ENCODE measurements at places on chromosomes 7 and 10.
A peak's percentile ranks its signal among the peaks of the same experiment; 100 is the strongest.

- no peak for DNase-seq
Measured at GRCh38 chr7:93920496-93921182, 896 bp upstream of the GNG11 start.

GRCh38 chr10:117609095-117609795 lies 66.7 kb downstream of the EMX2 start:
- DNase-seq, result no peak

- DNase-seq, result peak; percentile 3
Measured at GRCh38 chr10:80458263-80458625, 4.1 kb downstream of the TSPAN14 start.

GRCh38 chr10:99058762-99059161 lies 176.9 kb downstream of the HPSE2 start:
- DNase-seq, result no peak

- no peak for DNase-seq
Measured at GRCh38 chr10:52526251-52526823, 212.3 kb downstream of the DKK1 start.

GRCh38 chr10:36332926-36333325 lies 690.8 kb upstream of the FZD8 start:
- DNase-seq, result no peak

GRCh38 chr10:3425261-3425660 lies 252.7 kb upstream of the PITRM1 start:
- no peak for DNase-seq

DNA sequence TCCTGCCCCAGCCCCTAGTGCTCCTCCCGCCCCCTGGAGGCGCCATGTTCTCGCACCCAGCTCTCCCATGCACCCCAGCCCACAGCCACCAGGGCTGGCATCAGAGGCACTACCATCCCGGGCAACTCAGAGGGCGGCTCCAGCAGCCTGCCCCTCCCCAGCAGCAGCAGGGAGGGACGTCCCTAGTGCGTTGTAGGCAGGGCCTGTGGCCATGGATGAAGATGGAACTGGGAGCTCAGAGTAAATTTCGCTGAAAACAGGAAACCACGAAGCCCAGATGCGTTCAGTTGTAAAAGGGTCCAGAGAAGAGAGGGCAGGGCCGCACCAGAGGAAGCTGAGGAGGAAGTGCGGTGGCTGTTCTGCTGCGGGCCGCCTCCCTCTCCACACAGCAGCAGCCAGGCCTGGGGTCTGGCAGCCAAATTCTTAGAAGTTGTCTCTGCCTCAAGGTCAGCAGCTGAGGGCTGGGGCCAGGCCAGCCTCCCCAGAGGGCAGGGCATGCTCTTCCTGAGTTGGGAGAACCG lies 24.6 kb downstream of the VSIR start:
- peak; percentile 60 for DNase-seq

DNA sequence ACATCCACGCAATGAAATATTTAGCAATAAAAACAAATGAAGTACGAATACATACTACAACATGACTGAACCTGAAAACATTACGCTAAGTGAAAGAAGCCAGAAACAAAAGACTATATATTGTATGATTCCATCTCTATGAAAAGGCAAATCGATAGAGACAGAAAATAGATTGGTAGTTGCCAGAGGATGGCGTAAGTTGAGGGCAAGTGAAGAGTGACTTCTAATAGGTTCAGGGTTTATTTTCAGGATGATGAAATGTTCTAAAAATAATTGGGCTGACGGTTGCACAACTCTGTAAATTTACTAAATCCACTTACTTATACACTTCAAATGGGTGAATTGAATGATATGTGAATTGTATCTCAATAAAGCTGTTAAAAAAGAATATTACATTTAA lies 39.5 kb upstream of the TECTB start:
- no peak for DNase-seq

DNA sequence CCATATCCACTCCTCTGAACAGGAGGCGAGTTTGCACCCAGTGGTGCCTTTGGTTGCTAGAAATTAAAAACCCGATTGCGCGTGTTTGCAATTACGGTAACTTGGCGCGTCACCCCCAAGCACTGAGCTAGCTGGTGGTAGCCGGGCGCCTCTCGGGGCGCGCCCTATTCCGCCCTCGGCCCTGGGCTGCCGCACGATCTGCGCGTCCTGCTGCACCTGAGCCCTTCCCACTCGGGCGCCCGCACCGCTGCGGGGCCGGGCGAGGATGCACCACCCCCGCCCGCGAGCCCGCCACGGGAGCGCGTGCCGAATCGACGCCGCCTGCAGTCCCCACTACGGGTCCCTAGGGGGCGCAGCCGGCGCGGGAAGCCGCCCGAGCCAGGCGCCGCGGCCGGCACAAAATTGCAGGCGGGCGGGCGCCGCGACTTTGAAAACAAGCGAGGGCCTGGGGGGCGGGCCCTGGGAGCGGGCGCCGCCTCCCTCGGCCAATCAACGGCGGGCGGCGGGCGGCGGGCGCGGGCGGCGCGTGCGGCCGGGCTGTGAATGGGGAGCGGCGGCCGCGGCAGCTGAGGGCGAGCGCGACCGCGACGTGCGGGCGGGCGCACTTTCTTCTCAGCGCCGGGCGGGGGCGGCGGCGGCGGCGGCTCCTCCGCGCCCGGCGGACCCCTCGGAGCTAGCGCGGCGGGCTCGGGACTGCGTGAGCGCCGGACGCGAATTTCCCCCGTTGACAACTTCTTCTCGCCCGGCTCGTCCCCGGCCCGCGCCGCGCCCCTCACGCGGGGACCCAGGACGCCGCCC lies at the start of gene SDK1:
Gene SDK1 (plus strand): TSS at position 602 of the 798 bp plus-strand sequence. CDS start 335 bp downstream, outside the sequence.
- peak; percentile 94 for DNase-seq

DNA sequence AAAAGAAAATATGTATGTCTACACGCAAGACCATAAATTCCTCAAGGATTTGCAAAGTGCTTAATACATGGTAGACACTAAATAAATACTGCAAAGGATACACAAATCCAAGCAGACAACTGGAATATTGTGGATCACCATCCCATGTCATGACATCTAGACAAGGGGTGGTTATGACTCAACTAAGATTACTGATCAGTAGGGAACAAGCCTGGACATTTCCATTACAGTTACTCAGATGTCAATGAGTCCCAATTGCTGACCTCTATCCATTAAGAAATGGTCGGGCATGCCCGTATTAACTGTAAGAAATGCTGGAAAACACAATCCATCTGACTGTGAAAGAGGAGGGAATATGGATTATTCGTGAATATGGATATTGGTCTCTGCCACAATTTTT lies 27.6 kb upstream of the RUFY2 start:
- no peak for DNase-seq

- no peak for DNase-seq
Measured at GRCh38 chr10:21315645-21316220, 209.7 kb downstream of the SKIDA1 start.

DNA sequence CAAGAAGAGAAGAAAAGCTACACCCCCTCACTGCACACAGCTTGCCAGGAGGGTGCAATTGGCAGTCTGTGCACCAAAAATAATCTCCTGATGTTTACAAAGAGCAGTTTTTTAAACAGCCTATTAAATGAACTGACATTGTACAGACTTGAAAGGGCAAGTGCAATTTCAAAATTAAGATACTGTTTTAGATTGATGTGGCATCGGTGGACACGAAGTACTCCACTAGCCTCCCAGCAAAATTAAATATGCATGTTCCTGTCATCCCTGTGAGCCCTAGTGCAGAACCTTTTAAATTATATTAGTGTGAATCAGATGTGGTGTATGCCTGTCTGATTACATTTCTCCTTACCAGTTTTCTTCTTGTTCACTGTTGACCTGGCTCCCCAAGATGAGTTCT lies 87.9 kb downstream of the WIPF3 start:
- DNase-seq, result no peak
